Activated CD8-positive, alpha-beta memory T cell treated with anti-CD3 and anti-CD28 coated beads for 48 hours (primary cell): ENCODE measurements at places on chromosomes 2 and 18.

GRCh38 chr2:74497777-74498499 is 1.5 kb downstream of the LBX2 start:
- no peak for DNase-seq

- no peak for DNase-seq
These were observed 365.3 kb downstream of the ERBB4 start for GRCh38 chr2:212173331-212173730.

DNA sequence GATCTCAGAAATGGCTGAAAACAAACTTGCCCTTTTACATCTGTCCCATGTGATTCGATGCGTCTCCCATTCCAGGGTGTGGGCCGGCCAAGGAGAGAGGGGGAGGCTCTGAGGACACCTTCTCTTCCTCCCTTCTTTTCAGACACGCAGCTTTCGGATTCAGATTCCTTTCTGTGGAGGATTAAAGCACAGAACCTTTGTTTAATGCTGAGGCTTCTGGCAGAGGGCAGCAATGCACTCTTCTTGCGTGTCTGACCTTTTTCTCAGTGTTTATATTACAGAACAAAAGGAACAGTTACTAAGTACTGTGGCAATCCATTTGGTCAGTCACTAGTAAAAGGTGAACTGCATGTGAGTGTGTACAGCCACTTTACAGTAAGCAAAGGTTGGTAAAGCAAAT is 268.9 kb upstream of the CCDC68 start:
- no peak for DNase-seq

DNA sequence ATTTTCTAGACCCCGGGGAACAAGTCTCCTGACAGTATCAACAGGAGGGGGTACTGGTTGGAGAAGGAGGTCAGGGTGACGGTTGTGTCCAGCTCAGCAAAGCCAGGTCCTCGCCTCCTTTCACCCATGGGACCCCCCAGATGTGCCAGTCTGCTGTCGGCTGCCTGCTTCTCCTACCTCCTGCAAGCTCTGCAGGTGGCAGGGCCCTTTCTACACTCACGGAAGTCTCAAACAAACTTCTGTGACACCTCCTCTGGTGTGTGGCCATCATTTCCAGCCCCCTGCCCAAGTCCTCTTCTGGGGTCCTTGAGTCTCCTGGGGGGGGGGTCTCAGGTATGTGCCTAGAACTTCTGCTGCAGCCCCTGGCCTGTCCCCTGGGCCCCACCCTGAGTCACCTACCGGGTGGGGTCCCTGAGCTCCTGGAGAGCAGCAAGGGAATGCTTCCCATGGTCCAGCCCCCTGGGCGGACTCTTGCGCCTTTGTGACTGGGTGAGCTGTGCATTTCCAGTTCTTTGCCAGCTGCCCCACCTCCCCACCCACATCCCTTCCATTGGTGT is 12.8 kb downstream of the SH3RF3 start:
- no peak for DNase-seq

- no peak for DNase-seq
These were observed 47.4 kb downstream of the MGAT5 start for GRCh38 chr2:134301099-134301927.

DNA sequence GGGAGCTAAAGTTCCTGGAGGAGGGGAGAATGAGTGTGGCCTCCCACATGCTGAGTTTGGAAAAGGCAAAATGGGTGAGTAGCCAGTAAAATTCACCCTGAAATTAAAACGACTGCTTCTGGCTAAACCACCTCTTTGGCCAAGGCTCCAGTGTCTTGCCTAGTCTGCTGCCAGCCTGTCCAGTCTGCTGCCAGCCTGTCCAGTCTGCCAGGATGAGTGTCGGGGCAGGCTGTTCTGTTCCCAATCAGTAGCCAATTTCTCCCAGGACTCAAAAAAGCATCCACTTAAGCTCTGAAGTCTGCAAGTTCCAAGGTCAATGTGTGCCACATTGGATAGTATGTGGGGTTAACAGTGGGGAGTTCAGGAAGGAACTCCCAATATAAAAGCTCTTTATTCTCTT is 134.6 kb upstream of the KLHL29 start:
- DNase-seq: no peak

- DNase-seq: no peak
These were observed 250.2 kb upstream of the CHAC2 start for GRCh38 chr2:53517406-53517805.

GRCh38 chr2:226584518-226585055 is 215.0 kb downstream of the IRS1 start:
- no peak for DNase-seq

- DNase-seq: no peak
These were observed 54.4 kb downstream of the LRPPRC start for GRCh38 chr2:43941359-43941758.

DNA sequence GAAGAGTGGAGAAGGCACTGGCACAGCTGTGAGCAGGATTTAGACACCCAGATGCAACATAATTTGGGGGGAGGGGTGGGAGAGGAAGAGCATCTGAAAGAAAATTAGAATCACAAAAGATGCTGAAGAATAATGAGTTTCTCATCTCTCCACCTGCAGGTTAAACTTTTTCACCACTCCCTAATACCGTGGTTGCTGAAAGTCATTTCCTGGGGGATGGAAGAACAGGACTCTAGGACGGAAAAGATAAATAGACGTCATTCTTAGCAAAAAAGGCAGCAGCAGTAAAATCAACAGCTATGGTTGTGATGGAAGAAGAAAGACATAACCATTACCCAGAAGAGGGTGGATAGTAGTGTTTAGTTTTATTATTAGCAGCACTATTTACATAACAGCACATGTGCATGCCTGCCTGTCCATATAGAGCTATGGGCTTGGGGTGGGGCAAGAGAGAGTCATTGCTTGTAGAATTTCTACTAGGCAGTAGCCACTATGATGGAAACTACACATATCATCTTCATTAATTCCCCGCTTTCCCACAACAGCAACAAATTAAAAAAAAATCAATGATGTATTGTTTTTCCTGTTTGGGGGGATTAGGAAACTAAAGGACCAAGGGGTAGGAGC is 212.2 kb downstream of the TRIB2 start:
- no peak for DNase-seq

DNA sequence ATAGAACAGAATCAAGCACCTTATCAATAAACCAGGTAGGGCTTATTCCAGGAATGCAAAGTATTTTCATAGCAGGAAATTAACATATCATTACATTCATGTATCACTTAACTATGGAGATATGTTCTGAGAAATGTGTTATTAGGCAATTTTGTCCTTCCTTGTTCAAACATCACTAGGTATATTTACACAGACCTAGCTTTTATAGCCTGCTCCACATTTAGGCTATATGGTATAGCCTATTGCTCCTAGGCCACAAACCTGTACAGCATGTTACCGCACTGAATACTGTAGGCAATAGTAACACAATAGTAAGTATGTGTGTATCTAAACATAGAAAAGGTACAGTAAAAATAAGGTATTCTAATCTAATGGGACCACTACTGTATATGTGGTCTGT is 82.8 kb upstream of the KCTD1 start:
- DNase-seq: no peak

- DNase-seq: no peak
These were observed 373.6 kb downstream of the DCDC2C start for GRCh38 chr2:4077017-4077416.

- DNase-seq: no peak
These were observed 235.4 kb upstream of the SLC14A2 start for GRCh38 chr18:45379903-45380302.

GRCh38 chr18:64519201-64519600 is 370.3 kb upstream of the LINC00305 start:
- DNase-seq: no peak

- no peak for DNase-seq
These were observed 6.6 kb downstream of the EMX1 start for GRCh38 chr2:72923833-72924352.

GRCh38 chr18:31446854-31447253 is 687 bp upstream of the DSG3 start:
- DNase-seq: no peak

DNA sequence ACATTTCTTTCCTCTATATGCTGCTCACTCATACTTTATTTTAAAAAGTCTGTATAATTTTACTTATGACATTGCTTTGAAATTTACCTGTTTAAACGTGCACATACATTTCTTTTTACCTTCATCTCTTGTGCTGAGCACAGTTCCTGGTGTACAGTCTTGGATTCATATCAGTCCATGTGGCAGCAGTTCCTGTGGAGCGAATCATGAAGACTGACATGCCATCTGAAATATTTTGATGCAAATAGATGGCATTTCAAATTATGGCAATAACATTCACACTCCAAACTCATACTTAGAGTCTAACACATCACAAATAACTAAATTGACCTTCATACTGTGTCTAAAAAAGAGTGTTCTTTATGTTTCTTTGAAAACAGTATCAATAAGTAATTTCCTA is 90.3 kb upstream of the CDH2 start:
- DNase-seq: no peak

DNA sequence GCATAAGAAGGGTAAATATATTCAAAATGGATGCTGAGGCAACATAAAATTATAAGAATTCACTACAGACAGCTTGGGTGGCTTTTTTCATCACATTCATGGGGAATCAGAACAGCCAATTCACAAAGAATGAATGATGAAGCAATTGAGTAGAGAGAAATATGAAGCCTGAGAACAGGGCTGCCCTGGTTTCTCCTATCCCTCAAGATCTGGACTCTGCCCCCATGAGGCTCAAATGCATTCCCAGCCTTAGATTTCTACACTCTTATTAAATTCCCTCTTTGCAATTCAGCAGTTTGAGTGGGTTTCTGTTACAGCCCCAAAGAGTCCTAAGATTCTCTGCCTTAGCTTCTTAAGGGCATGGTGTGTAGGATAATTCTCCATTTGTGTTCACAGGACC is 172.5 kb downstream of the MAIP1 start:
- no peak for DNase-seq

DNA sequence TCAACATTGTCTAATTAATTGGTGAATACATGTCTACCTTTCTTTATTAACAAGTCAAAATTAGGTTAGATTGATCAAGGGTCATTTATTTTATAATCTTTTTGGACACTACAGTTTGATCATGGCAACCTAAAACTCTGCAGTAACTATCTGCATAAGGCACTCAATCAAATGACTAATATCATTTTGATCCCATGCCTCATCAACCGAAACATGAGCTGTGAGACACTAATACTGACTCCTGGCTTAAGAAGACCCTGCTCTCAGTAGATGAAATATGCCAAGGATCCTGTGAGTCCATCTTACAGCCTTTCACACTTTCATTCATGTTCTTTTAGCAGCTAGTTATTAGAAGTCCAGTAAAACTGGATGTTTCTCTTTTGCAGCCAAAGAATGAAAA is 169.4 kb upstream of the CAVIN2 start:
- DNase-seq: no peak

DNA sequence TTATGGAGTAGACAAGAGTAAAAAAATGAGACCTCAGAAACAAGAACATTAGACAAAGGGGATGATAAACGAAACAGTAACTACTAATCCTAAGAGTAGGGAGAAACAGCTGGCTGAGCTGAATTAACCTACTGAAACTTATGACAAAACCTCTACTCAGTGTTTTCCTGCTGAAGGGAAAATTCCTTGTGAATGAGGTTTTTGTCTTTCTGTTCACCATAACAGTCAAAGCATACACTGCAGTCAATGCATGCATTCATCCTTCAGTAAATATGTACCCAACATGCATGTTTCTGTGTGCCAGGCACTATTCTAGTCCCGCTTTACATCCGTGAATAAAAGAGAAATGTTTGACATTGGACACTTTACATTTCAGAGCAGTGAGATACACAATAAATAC is 805.6 kb upstream of the KLHL29 start:
- no peak for DNase-seq

- peak; percentile 32 for DNase-seq
These were observed at the start of gene ARHGAP15 for GRCh38 chr2:143128681-143129580. Gene ARHGAP15 (plus strand): TSS chr2:143129419.

GRCh38 chr2:78263571-78263970 is 741.4 kb upstream of the LRRTM4 start:
- no peak for DNase-seq

DNA sequence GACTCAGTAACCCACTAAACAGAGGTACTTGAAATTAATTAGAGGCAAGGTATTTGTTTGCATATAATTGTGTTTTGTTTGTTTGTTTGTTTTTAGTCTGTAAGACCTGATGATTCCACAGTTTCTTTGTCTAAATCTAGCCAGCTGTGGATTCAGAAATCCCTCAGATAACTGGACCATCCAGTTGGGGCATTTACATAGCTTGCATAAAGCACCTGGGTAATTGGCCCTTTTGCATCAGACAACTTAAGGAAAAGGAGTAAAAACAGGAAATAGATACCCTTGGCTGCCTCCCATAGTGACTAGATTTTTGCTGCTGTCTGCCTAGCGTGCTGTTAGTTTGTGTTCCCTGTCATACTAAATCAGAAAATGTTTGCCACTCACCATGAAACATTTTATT is 46.6 kb upstream of the XIRP2 start:
- no peak for DNase-seq

- DNase-seq: no peak
These were observed 60.9 kb downstream of the ZFP36L2 start for GRCh38 chr2:43165378-43166069.

- DNase-seq: no peak
These were observed 36.8 kb downstream of the KCNG3 start for GRCh38 chr2:42457011-42457410.

DNA sequence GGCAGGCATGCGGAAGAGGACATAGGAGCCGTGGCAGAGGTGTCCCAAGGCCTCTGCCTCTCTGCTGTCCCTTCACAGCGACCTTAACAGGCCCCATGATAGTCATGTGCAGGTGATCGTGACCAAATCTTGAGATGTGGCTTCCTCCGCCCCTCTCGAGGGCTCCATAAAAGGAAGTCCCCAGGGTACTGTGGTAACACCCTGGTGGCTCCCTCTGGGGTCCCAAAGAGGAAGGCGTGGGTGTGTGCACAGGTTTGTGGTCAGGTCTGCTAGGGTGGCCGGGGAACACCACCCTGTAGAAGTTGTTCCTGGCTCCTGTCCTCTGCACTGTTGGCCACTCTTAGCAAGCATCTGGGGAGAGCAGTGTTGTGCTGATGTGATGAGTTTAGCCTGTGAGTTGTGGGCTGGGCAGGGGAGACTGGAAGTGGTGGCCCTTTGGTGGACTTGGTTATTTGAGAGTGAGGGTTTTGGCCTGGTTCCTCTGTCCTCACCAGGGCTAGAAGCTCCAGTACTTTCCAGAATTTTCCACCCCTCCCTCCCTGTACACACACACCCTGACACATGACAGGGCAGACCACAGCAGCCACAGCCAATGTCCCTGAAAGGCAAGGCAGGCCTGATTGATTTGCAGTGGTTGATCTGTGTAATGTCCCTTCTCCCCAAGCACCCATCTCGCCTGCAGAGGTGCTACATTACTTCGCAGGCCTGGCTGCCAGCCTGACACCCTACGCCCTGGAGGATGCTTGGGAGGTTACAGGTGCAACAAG is 68.9 kb upstream of the BOD1L2 start:
- DNase-seq: peak; percentile 11

GRCh38 chr2:32963941-32964340 is 17.2 kb downstream of the LTBP1 start:
- no peak for DNase-seq
